ENCODE measurements at places on chromosomes 2 and 18. TPM values are rescaled to one million over a fixed set of nuclear protein-coding genes. Genes with fewer than 3 reads are reported as not detected.
A peak's percentile ranks its signal among the peaks of the same experiment; 100 is the strongest.

DNA sequence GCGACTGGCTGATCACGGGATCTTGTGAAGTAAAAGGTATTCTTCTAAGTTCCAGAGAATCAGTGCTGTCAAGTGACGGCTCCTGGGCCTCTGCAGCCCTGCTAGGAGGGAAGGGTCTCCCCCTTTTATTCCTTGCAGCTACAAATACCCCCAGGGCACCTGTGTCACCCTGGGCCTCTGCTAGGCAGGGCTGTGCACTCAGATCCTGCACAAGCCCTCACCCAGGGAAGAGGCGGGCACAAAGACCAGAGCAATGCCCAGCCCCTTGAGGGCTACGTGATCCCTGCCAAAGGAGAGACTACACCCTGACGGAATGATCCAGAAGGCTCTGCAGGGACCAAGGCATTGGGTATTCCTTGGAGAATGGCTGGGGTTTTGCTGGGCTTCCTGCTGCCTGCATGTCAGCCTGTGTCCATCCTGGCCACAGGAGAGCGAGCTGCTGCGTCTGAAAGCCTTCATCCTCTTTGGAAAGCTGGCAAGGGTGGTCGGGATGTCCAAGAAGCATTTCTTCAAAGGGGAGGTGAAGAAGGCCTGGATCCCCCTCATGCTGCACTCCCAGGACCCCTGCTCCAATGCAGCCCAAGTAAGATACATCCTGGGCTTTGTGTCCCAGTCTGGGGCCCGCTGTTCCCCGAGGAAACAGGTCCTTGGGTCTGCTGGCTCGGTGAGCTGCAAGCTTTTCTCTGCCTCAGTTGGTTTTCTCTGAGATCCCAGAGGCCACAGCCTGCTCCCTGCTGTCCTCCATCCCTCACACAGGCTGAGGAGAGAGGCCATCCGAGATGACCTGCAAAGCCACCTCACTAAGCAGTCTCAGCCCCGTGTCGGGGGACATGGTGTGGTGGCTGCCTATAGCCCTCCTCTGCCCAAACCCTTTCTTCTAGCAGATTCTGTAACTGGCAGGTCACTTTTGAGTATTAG lies 24.9 kb downstream of the HJURP start:
- H3K4me1 ChIP-seq, result no peaks in the 10 kb centered on the region
- no peak overlapping the region for H3K4me3 ChIP-seq
- H3K27ac ChIP-seq, result no peak overlapping the region
- H3K36me3 ChIP-seq, result no peaks in the 10 kb centered on the region
- DNase-seq, result peak; percentile 55
- no peaks in the 10 kb centered on the region for H3K27me3 ChIP-seq

HOXD12 gene
- total RNA-seq, result not detected

- H3K36me3 ChIP-seq, result no peaks in the 10 kb centered on the region
- no peak overlapping the region for H3K27ac ChIP-seq
- no peaks in the 10 kb centered on the region for H3K27me3 ChIP-seq
Measured at GRCh38 chr2:235639885-235640284, 146.0 kb downstream of the AGAP1 start.

DNA sequence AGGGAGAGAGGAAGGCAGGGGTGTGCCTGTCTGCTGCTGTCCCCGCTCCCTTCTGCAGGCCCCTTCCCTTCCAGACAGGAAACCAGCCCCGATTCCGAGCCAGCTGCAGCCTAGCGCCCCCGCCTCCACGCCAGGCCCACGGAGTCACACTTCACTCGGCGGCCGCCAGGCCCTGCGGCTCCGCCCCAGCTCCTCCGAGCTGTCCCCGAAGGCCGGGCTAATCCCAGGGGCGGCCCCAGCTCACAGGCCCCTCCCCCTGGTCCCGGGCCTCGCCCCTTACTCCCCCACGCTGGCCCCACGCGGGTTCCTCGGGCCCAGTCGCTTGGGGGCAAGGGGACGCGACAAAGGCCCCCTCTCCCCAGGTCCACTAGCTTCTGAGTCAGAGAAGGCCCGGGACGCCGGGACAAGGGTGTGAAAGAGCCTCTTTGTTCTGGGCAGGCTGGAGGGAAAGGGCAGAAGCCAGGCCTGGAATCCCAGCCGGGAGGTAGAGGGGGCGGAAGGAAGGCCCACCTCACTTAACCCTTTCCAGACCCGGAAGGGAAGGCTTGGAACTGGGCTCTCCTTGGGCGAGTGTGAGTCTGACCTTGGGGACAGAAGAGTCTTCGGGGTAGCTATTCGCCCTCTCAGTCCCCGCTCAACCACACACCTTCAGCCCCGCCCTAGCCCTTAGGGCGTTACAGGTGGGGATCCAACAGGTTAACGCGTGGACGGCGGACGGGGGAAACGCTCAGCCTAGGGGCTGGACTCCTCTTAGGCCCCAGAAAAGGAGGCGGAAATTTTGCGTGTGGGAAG lies 1.2 kb downstream of the RTKN start:
- H3K4me1 ChIP-seq, result no peaks in the 10 kb centered on the region
- H3K4me3 ChIP-seq, result peak overlapping the region; percentile 8
- H3K36me3 ChIP-seq, result no peaks in the 10 kb centered on the region
- peak; percentile 92 for DNase-seq

SRD5A2 gene
- not detected for total RNA-seq

DNA sequence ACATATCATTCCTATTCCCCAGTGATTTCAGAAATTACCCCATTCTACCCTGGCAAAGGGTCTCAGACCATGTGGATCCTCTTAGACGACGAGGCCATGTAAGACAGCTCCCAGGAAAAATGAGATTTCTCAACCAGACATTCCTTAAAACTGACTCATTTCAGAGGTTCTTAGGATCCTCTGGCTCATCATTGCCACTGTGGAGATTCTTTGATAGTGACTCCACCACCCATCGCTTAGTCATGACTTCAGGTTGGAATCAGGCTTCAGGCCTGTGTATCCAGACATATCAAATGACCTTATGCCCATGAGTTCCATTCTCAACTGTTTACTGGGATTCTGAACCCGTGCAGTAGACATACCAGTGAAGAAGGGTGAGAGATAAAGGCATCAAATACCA lies 245.6 kb upstream of the TCF4 start:
- H3K36me3 ChIP-seq, result no peaks in the 10 kb centered on the region
- DNase-seq, result no peak
- H3K27ac ChIP-seq, result no peak overlapping the region
- H3K27me3 ChIP-seq, result no peaks in the 10 kb centered on the region
- no peak overlapping the region for H3K4me3 ChIP-seq

DNA sequence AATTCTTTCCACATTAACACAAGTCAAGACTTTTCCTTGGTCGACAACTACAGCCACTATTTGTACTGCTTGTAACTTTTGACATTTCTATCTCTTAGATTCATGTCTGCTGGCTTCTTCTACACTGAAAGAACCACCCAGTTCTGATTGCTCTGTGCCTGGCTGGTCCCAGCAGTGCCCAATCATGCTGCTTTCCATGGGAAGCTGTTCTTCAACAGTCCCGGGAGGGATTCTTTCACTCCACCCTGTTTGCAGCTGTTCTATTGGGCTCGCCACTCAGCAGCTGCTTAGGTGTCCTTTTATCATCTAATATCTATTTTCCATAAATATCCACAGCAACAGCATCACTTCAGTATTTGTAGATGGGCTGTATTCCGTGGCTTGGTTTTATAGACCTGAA lies 471.1 kb upstream of the SMIM21 start:
- no peak overlapping the region for H3K27ac ChIP-seq
- no peak overlapping the region for H3K4me3 ChIP-seq
- no peaks in the 10 kb centered on the region for H3K4me1 ChIP-seq
- DNase-seq, result no peak
- no peaks in the 10 kb centered on the region for H3K27me3 ChIP-seq
- no peaks in the 10 kb centered on the region for H3K36me3 ChIP-seq

GRCh38 chr2:235042576-235043515 lies 91.0 kb downstream of the SH3BP4 start:
- no peak overlapping the region for H3K27ac ChIP-seq
- H3K27me3 ChIP-seq, result no peaks in the 10 kb centered on the region
- no peak for DNase-seq
- no peaks in the 10 kb centered on the region for H3K4me1 ChIP-seq

GRCh38 chr18:32393407-32393806 lies 77.3 kb downstream of the GAREM1 start:
- H3K36me3 ChIP-seq, result no peaks in the 10 kb centered on the region
- H3K27ac ChIP-seq, result no peak overlapping the region
- no peak overlapping the region for H3K4me3 ChIP-seq
- DNase-seq, result no peak

DNA sequence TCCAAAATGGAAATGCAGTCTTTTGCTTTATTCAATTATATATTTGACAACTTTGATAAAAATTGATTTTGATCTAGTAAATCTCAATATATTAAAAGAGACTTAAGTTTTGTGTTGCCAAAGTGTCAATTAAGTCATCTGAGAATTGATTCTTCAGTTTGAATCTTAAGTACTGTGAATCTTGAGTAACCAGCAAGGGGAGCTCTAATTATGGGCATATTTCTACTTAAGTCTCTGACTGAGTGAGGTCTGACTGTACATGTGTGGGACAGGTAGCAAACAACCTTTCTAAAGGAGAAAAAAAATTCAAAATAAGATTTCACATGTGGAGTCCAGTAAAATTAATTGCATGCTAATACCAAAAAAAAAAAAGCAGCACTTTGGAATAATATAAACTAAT lies 503.7 kb upstream of the SLC8A1 start:
- no peak overlapping the region for H3K27ac ChIP-seq
- H3K4me3 ChIP-seq, result no peak overlapping the region
- no peaks in the 10 kb centered on the region for H3K36me3 ChIP-seq

GRCh38 chr2:6384341-6384740 lies 481.4 kb downstream of the CMPK2 start:
- H3K4me1 ChIP-seq, result no peaks in the 10 kb centered on the region
- DNase-seq, result no peak
- no peaks in the 10 kb centered on the region for H3K27me3 ChIP-seq
- no peak overlapping the region for H3K4me3 ChIP-seq
- H3K27ac ChIP-seq, result no peak overlapping the region

DNA sequence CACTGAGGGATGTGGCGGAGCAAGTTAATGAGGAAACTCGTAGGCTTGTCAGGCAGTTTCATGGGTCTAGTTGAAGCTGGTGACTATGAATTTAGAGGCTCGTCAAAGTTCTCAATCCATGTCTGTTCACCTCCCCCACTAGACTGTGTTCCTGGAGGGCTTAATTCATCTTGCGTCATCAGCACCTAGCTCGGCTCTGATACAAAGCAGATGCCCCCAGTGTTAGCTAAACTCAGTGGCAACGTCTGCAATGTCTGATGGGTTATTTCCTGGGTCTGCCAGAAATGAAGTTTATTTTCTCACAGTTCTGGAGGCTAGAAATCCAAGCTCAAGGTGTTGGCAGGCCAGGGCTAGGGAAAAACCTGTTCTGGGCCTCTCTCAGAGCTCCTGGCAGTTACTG lies 140.6 kb downstream of the PID1 start:
- H3K4me3 ChIP-seq, result no peak overlapping the region
- H3K27me3 ChIP-seq, result no peaks in the 10 kb centered on the region
- no peaks in the 10 kb centered on the region for H3K4me1 ChIP-seq
- no peak overlapping the region for H3K27ac ChIP-seq
- DNase-seq, result no peak

GRCh38 chr2:230219419-230220331 lies at the start of gene SP110:
TSS of gene SP110 (minus strand) at chr2:230219984. CDS start at chr2:230216927, 3,057 bp downstream.
- H3K27me3 ChIP-seq, result no peaks in the 10 kb centered on the region
- H3K4me3 ChIP-seq, result peak within 1 kb of the TSS; percentile 97
- H3K4me1 ChIP-seq, result peaks cover 1% of the 10 kb centered on the region
- DNase-seq, result peak; percentile 88

GRP gene
- not detected for total RNA-seq

- no peaks in the 10 kb centered on the region for H3K27me3 ChIP-seq
- no peak overlapping the region for H3K27ac ChIP-seq
- H3K4me1 ChIP-seq, result no peaks in the 10 kb centered on the region
- no peaks in the 10 kb centered on the region for H3K36me3 ChIP-seq
Measured at GRCh38 chr18:49174478-49174877, 223.7 kb upstream of the SMAD7 start.
